ENCODE measurements at places on chromosomes 7 and 10.

DNA sequence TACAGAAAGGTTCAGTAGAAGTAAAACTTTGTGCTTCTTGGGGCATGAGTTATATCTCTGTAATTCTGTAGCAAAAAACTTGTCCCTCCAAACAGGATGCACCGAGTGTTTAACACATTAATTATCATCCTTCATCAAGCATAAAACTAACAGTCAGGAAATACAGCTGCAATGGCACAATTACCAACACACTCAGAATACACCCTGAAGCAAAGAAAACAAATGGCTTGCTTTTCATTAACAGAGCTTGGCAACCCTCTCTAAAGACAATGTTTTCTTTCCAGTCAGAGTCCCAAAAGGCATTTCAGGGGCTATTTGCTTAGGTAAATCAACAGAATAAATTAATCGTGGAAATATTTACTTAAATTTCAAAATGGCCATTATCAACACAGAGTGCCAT is 107.7 kb downstream of the ICA1 start:
- peak overlapping the region; percentile 72 for H3K27ac ChIP-seq
- peaks cover 28% of the 10 kb centered on the region for H3K4me1 ChIP-seq
- no peaks in the 10 kb centered on the region for H3K36me3 ChIP-seq
- no peak for DNase-seq
- no peaks in the 10 kb centered on the region for H3K27me3 ChIP-seq

DNA sequence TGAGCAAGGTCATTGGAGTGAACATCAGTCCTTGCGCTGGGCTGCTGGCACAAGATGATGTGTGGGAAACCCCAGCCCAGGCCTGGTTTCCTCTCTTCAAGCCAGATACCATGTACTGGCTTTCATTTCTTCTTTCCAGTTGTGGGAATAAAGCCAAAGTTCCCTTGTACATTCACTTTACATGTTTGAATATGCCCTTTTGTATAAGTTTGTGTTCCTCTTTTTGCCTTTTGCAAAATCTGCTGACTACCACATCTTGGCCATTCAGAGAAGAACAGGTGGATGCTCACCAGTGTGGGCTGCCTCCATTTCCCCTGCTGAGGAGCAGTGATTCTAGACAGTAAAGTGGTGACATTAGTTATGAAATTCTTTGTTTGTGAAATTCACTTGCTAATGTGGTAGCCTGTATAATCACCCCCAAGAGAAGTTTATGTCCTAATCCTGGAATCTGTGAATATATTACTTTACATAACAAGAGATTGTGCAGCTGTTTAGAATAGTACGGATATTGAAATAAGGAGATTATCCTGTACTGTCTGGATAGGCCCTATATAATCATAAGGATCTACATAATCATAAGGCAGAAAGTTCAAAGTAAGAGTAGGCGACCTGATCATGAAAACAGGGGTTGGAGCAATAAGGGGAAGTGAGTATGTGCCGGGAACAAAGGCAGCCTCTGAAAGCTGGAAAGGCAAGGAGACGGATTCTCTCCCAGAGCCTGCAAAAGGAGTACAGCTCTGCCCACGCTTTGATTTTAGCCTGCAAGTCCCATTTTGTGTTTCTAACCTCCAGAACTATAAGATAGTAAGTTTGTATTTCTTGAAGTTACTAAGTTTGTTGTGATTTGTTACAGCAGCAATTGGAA is 18.8 kb upstream of the AOAH start:
- no peaks in the 10 kb centered on the region for H3K27me3 ChIP-seq
- no peak overlapping the region for H3K4me3 ChIP-seq
- no peaks in the 10 kb centered on the region for H3K4me1 ChIP-seq

GRCh38 chr10:116464257-116464656 is 36.6 kb downstream of the PNLIPRP3 start:
- no peak overlapping the region for H3K27ac ChIP-seq
- H3K36me3 ChIP-seq = no peaks in the 10 kb centered on the region
- no peaks in the 10 kb centered on the region for H3K27me3 ChIP-seq
- DNase-seq = no peak
- no peaks in the 10 kb centered on the region for H3K4me1 ChIP-seq

- H3K27me3 ChIP-seq = no peaks in the 10 kb centered on the region
- no peaks in the 10 kb centered on the region for H3K4me1 ChIP-seq
- DNase-seq = no peak
Observed at GRCh38 chr7:120857588-120858573, at the start of gene TSPAN12. TSPAN12 (minus strand) TSS chr7:120858144; CDS start chr7:120856763, 1,381 bp downstream.

DNA sequence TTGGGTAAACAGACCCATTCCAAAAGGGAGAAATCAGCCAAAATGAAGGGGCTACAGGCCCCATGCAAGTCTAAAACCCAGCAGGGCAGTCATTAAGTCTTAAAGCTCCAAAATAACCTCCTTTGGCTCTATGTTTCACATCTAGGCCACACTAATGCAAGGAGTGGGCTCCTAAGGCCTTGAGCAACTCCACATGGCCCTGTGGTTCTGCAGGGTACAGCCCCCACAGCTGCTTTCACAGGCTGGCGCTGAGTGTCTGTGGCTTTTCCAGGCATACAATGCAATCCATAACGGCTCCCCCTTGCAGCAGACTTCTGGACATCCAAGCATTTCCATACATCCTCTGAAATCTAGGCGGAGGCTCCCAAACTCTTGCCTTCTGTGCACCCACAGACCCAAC is 9.0 kb downstream of the TMEM243 start:
- H3K27ac ChIP-seq = no peak overlapping the region
- H3K36me3 ChIP-seq = peaks cover 38% of the 10 kb centered on the region
- peaks cover 28% of the 10 kb centered on the region for H3K4me1 ChIP-seq
- no peak overlapping the region for H3K4me3 ChIP-seq
- DNase-seq = no peak

GRCh38 chr7:116920359-116920758 is 32.9 kb upstream of the ST7 start:
- no peaks in the 10 kb centered on the region for H3K27me3 ChIP-seq
- DNase-seq = no peak
- peaks cover 28% of the 10 kb centered on the region for H3K36me3 ChIP-seq
- peaks cover 3% of the 10 kb centered on the region for H3K4me1 ChIP-seq
- H3K27ac ChIP-seq = peak overlapping the region; percentile 40

DNA sequence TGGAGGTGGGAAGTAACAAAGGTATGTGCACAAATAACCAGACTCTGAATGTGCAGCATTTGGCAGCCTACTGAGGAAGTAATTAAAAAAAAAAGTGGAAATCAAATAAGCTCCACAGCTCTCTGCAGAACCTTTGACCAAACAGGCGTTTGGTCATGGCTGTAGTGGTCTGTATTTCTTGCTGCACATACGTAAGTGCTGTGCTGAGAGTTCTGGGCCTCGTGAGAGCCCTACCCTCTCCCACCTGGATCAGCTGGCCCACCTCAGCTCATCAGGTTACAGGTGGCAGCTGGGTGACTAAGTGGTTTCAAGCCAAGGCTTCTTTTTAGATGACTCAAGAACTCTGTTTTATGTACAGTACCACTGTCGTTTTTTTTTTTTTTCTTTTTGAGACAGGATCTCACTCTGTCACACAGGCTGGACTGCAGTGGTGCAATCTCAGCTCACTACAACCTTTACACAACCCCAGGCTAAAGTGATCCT is 178.2 kb upstream of the KLF6 start:
- H3K4me3 ChIP-seq = no peak overlapping the region
- H3K27ac ChIP-seq = peak overlapping the region; percentile 53
- H3K27me3 ChIP-seq = no peaks in the 10 kb centered on the region
- no peaks in the 10 kb centered on the region for H3K36me3 ChIP-seq

DNA sequence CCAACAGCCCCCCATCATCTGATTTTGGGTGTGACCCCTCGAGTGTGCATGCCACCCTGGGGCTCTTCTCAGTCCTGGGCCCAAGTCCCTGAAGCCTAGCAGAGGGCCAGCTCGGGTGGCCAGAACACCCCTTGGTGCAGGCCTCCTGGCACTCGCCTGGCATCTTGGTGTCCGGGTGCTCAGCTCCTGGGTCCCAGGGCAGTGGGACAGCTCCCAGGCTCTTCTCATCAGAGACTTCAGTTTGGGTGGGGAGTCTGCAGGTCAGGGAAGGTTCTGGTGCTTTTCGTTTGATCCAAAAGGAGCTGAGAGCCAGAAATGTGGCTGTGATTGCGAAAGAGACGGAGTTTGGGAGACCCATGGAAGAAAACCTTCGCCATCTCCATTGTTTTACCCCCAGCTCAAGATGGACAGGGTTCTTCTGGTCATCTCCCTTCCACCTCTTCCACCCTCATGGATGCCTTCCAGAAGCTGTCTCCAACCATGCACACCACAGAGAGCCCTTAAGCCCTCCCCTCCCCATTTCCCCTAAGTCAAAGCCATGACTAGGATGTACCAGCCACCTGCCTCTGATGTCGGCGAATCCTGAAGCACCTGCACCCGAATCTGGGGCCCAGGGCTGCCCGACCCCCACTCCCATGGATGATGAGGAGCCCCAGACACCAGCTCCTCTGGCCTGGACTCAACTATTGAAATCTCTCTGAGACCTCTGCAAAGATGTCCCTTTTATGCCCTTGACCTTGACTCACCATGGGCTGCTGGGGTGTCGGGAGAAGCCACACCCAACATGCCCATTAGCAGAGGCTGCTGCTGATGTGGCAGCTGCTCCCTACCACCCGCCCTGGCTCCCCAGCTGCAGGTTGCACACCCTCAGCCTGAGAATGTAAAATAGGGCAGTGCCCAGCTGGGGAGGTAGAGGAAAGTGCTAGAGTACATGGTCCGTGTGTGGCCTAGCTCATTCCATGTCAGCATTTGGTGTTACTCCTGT is 55.3 kb downstream of the ADCYAP1R1 start:
- H3K27ac ChIP-seq = no peak overlapping the region
- no peak for DNase-seq
- H3K4me1 ChIP-seq = no peaks in the 10 kb centered on the region

DNA sequence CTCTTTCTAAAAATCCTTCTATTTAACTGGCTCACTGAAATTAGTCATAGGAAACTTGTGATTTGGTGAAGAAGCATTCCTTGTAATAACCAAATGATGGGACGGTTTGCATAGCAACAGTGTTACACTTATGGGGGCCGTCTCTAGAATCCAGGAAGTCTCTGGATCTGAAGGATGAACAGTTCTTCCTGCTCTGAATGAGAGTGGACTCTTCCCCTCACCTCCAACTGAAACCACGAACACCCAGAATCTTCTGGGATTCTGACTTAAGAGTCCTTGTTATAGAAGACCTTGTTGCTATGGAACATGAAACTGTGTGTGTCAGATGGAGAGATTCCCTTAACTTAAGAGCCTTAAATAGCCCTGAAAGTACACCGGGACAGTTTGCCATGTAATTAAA is 23.2 kb downstream of the NOLC1 start:
- no peaks in the 10 kb centered on the region for H3K27me3 ChIP-seq
- no peak overlapping the region for H3K27ac ChIP-seq
- DNase-seq = no peak
- H3K4me1 ChIP-seq = no peaks in the 10 kb centered on the region

DNA sequence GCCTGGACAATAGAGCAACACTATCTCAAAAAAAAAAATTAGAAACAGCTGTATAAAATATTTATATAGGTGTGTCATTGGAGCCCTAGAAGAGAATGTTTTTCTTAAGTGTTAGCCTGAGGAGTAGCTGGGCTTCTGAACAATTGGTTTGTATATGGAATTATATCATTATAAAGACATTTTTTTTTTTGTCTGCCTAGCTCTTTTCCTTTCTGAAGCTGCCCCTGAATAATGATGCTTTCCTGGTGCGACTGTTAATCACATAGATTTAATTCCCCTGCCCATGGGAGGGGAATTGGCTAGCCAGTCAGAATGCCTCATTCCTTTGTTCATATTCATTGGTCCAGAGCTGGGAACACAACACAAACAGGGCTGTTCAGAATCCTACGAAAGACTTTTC is 13.9 kb upstream of the ABCC2 start:
- H3K4me1 ChIP-seq = no peaks in the 10 kb centered on the region
- no peak overlapping the region for H3K27ac ChIP-seq
- no peaks in the 10 kb centered on the region for H3K27me3 ChIP-seq
- DNase-seq = no peak
- H3K36me3 ChIP-seq = no peaks in the 10 kb centered on the region
- no peak overlapping the region for H3K4me3 ChIP-seq

- H3K27ac ChIP-seq = no peak overlapping the region
- no peaks in the 10 kb centered on the region for H3K27me3 ChIP-seq
- H3K4me3 ChIP-seq = no peak overlapping the region
- peaks cover 23% of the 10 kb centered on the region for H3K4me1 ChIP-seq
Observed at GRCh38 chr10:1569208-1569607, 168.1 kb downstream of the ADARB2 start.

GRCh38 chr10:124921261-124921660 is 20.7 kb upstream of the ZRANB1 start:
- no peaks in the 10 kb centered on the region for H3K27me3 ChIP-seq
- peaks cover 10% of the 10 kb centered on the region for H3K36me3 ChIP-seq
- DNase-seq = no peak
- H3K27ac ChIP-seq = no peak overlapping the region
- H3K4me1 ChIP-seq = peaks cover 25% of the 10 kb centered on the region
- no peak overlapping the region for H3K4me3 ChIP-seq

DNA sequence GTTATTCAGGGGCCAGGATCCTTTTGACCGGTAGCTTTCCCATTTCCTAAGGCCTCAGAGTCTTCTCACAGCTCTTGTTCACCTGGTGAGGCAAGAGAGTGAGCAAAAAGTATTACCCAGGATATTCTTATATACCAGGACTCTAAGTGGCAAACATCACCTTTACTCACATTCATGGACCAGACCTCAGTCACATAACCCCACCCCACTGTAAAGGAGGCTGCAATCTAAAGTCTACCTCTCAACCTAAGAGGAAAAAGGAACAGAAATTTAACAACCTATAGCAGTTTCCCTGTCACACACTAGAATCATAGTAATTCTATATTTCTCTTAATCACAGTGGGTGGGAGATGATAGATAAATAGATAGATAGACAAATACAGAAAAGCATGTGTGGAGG is 176.0 kb upstream of the PTPRZ1 start:
- H3K27ac ChIP-seq = no peak overlapping the region
- no peaks in the 10 kb centered on the region for H3K36me3 ChIP-seq

GRCh38 chr10:12635127-12635541 is 285.8 kb downstream of the CAMK1D start:
- H3K4me3 ChIP-seq = no peak overlapping the region
- H3K36me3 ChIP-seq = no peaks in the 10 kb centered on the region
- no peak for DNase-seq
- H3K27me3 ChIP-seq = no peaks in the 10 kb centered on the region

DNA sequence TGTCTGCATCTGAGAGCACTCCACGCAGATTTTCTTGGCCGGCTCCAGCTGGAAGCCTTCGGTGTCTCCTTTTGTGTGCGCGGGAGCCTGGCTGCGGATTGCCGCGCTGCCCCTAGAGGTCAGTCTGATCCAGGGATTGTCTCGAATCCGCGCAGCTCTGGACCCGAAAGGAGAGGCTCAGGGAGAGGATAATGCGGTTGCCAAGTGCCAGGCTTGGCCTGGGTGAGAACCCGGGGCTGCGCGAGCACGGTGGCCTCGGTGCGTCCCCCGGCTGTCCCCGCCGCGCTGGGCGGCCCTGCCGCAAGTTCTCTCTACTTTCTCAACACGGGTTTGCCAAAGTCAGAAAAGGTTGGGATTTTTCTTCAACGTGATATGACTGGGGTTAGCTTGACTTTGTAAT is 140.9 kb downstream of the ADCYAP1R1 start:
- peak; percentile 5 for DNase-seq
- no peaks in the 10 kb centered on the region for H3K4me1 ChIP-seq
- no peaks in the 10 kb centered on the region for H3K36me3 ChIP-seq
- no peak overlapping the region for H3K4me3 ChIP-seq
- no peak overlapping the region for H3K27ac ChIP-seq

All from DND-41 (cell line).